CD14-positive monocyte (primary cell): ENCODE measurements at places on chromosomes 12 and 14.

- no peak for DNase-seq
These were observed 44.9 kb downstream of the SIX6 start for GRCh38 chr14:60553808-60554207.

DNA sequence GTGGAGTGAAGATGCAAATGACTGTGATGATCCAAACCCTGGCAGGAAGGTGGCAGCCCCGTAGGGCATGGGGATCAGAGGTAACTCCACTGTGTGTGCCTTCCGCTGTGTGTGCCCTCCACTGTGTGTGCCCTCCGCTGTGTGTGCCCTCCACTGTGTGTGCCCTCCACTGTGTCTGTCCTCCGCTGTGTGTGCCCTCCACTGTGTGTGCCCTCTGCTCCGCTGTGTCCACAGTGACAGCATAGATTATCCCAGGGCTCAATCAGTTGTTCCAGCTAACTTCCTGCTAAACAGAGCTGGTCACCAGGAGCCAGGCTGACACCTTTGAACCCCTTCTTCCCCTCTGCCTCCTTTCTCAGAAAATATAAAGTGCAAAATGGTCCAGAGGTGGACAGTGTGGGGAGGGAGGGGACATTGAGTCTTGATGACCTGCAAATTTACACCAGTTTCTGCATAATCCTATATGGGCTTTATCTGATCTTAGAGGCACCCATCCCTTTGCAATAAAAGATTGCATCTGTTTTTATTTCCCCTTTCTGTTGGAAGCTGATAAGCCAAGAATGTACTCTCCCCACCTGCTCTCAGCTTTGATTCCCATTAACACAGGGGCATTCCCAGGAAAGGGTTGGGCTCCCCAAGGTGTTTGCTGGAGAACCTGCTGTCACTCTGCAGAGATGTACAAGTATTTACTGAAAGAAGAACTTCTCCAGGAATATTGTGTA lies 21.6 kb upstream of the HNF1A start:
- no peak for DNase-seq

GRCh38 chr14:102993523-102993922 lies 63.8 kb downstream of the CDC42BPB start:
- DNase-seq = no peak

DNA sequence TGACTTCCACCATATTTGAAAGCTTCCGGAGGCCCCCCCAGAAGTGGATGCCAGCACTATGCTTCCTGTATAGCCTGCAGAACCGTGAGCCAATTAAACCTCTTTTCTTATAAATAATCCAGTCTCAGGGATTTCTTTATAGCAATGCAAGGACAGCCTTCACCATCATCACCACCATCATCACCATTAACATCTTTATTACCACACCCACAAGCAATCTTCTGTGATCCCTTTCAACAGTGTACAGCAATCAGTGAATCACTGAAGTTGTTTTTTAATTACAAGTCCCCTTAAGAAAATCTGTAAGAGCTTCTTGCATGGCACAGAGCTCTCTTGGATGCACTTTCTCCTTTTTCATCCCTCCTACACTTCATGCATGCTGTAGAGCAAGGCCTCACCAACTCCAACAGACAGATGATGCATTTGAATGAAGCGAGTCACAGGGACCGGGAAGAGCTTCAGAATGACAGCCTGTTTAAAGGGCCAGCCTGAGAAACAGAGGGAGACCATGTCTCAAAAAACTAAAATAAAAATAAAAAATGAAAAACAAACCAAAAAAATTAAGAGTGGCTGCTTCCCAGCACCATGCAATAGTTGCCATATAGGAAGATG lies 83.6 kb upstream of the VASH1 start:
- no peak for DNase-seq

DNA sequence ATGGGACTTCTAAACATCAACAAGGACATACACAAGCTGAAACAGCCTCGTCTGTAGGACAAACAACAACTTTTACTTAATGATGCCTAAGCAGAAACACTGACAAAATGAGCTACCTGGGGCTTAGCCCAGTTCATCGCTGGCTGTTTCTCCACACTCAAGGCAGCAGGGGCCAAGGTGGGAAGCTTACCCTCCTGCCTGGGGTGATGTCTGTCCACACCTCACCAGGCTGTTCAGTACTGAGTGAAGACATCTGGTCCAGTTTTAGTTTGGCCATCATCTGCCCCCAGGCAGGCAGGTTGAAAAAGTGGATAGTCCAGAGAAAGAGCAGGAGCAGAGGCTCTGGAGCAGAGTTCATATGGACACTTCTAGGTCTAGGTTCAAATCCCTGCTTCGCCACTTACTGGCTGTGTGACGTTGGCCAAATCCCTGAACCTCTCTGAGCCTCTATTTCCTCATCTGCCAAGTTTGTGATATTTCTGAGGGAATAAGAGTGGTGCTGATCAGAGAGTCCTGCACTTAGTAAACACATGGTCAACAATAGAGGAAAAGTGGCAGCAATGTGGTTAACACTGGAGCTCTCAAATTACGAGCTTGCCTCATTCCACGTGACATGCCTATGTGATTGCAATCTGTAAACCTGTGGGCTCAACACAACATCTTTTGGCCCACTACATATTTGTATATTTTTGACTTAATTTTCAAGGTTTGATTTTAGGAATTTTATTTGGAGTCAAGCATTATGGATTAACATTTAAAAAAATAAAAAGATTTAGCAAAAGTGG lies 720.1 kb upstream of the TMEM132C start:
- DNase-seq = no peak
